ENCODE measurements at places on chromosomes 11 and 22.
A peak's percentile ranks its signal among the peaks of the same experiment; 100 is the strongest.

- DNase-seq: peak; percentile 29
These were observed 69.8 kb downstream of the TRIM29 start for GRCh38 chr11:120068114-120068573.

GRCh38 chr11:101470419-101470818 lies 113.4 kb downstream of the TRPC6 start:
- DNase-seq: no peak

DNA sequence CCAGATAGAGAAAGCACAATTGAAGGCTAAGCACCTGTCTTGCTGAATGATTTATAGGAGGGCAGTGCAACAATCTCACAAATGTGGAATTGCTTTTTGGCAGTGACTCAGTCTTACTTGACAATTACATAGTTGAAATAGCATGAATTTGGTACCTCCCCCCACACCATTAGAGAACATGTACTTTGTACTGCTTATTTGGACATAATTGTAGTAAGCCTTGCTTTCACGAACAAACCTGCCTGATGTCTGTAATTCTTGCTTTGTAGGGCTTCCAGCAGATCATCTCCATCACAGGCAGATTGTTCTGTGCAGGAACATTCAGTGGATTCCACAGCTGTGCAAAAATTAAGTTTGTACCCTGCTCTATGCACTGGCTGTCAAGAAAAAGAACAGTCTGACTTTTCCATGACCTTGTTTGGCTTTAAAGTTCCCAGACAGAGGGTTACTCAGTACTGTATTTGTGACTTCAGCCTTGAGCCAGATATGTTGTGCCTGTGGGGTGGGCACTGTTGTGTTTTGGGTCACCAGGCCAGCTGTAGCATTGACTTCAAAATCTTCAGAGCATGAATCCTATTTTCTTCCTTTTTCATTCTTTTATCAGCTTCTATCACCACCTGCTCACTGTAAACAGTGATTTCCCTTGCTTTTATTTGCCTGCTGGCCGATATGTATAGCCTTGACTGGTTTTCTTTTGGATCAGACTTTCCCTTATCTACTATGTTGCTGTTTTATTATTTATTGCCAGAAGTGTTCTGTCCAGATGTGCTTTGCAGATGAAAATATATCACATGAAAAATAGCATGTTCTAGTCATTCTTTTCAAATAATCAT lies 941.0 kb upstream of the CHORDC1 start:
- peak; percentile 95 for DNase-seq

DNA sequence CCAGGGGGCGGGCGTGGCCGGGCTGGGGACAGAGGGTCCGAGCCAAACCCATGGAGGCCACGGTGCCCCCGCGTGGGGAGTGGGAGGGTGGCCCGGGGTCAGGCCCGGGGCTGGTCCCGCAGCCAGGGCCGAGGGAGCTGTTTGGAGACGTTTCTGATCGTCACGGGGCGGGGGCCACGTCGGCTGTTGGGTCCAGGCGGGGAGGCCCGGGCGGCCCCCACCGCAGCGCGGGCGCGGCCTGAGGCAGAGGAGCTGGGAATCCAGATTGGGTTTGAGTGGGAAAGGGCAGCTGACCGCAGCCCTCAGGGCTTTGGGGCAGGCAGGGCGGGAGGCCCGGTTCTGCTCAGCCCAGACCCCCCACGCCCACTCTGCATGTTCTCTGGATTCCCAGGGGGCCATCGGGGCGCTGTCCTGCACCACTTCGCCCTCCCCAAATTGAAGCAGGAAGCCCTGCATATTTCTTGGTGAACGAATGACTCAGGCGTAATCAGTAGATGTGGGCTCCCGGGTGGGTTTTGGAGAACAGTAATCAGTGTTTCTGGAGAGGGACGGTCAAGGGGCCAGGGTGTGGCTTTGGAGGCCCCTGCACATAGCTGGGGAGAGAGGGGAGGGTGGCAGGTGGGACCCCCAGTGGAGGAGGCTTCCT lies 583 bp downstream of the MRPL23 start:
- DNase-seq: no peak

GRCh38 chr11:46528445-46529094 lies 65.3 kb downstream of the AMBRA1 start:
- no peak for DNase-seq

DNA sequence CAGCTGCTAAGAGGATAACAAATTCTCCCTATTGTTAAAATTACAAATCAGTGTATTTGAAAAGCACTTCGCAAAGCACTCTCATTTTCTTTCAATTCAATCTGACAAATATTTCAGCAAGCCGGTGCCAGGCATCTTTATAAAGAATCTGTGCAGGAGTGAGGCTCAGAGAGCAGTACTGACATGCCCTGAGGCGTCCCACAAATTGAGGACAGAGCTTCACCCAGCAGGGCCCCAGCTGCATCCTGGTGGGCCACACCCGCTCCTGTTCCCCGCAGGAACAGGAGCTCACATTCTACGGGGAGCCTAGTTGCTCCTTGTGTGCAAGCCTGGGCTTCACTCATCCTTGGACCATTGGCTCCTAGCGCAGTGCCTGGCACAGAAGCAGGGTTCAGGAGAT lies 60.9 kb upstream of the EIF3D start:
- DNase-seq: no peak

GRCh38 chr11:15675683-15676082 lies 561.0 kb downstream of the INSC start:
- no peak for DNase-seq

DNA sequence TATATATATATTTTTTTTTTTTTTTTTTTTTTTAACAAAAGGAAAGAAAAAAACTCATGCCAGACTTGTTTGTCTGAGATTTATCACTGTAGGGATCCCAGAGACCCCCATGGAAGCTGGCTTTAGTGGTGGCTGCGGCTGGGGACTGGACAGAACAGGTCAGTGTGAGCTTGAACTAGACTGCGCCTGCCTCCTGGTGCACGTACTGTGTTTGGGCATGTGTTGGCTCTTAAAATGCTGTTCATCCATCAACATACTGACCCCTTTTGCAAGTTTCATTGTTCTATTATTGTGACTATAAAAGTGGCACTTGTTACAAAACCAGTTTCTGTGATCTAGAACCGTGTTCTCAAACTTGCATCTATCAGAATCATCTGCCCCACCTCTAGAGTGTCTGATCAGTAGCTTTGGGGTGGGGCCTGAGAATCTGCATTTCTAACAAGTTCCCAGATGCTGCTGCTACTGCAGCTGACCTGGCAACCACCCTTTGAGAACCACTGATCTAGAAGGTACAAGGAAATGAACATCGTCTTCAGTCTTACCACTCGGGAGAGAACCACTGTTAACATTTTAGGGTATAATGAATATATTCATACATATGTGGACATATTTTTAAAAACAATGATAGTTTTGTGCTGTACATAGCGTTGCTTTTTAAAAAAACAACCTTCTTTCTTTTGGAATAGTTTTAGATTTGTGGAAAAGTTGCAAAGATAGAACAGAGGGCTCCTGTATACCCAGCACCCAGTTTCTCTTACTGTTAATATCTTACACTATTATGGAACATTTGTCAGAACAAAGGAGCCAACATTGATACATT lies 54.0 kb downstream of the ZNRF3 start:
- DNase-seq: no peak

GRCh38 chr11:12802418-12803085 lies 128.3 kb downstream of the TEAD1 start:
- DNase-seq: peak; percentile 40

Data from LHCN-M2 (cell line).